ENCODE measurements at places on chromosomes 13 and 19. TPM values are rescaled to one million over a fixed set of nuclear protein-coding genes. Genes with fewer than 3 reads are reported as not detected.
A peak's percentile ranks its signal among the peaks of the same experiment; 100 is the strongest.

- DNase-seq: no peak
These were observed 410.7 kb downstream of the MZT1 start for GRCh38 chr13:72316716-72317115.

- DNase-seq: no peak
These were observed 7.9 kb downstream of the GIPC3 start for GRCh38 chr19:3593156-3593555.

GRCh38 chr13:99281811-99282263, 23.7 kb upstream of the GPR18 start:
- DNase-seq: peak; percentile 79

DNA sequence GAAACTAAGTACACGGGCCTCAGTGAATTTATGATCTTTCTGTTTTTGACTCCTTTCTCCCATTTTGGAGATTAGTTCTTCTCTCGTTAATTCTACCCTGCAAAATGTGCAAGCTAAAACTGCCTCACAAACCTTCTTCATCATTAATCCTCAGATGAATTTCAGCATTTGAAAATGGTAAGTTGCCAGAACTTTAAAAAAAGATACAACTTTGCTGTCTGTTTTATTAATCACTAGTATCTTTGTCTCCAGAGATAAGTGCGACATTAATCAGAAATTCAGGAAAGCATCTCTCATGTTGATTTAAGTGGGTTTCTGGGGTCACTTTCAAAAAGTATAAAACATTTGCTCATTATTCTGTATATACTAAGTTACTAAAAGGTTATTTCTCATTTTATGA, 227.0 kb upstream of the RXFP2 start:
- DNase-seq: no peak

DNA sequence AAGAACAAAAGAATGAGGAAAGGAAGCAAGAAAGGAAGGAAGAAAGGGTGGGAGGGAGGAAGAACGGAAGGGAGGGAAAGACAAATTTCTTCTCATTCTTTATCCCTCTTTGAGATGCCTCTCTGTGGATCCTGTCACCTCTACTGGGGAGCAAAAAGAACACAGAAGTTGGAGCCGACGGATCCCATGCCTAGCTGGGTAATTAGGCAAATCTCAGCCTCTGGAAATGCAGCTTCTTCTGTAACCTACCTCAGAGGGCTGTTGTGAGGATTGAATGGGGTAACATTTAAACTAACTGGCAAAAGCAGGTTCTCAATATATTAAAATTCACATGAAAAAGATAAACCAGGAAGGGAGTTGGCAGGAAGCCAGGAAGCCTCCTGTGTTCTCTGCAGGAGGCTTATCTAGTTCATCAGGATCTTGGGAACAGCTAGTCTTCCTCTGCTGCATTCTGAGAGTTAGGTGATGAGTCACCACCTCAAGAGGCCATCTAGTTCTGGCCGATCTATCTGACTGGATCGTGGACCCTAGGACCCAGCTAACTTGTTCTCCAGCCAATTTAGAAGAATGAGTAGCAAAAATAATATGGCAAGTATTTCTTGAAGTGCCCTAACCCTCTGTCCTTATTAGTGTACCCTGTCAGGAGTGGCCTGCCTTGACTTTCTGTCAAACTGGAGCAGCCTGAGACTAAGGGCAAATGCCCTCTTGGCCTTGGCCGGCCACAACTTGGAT, 15.2 kb upstream of the CPB2 start:
- DNase-seq: peak; percentile 29

- no peak for DNase-seq
These were observed 24.7 kb upstream of the USPL1 start for GRCh38 chr13:30593001-30593400.

DNA sequence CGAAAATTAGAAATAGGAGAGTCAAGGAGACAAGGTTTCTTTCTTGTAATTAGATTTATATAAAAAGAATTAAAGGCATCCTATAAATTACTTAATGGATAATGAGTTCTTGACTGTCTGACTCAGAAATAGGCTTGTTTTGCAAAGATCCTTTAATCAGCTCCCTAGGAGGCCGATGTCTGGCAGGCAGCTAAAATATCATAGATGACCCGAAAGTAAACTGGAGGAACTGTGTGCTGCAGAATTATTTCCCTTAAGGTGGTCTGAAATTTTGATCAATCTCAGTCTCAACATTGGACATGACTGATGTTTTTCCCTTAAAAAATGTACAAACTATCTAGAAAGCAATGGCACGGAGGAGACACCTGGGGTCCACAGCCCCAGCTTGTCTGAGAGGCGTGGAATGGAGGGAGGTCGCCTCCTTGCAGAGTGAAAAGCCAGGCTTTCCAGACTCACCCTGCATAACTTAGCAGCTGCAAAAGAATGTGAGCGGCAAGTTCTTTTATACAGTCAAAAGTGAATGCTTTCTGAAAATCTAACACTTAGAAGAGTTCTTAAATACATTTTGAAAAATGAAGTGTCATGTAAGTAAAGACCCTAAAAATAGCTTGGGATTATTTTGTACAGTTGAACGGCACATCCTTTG, 44.8 kb downstream of the MBNL2 start:
- DNase-seq: no peak

DNA sequence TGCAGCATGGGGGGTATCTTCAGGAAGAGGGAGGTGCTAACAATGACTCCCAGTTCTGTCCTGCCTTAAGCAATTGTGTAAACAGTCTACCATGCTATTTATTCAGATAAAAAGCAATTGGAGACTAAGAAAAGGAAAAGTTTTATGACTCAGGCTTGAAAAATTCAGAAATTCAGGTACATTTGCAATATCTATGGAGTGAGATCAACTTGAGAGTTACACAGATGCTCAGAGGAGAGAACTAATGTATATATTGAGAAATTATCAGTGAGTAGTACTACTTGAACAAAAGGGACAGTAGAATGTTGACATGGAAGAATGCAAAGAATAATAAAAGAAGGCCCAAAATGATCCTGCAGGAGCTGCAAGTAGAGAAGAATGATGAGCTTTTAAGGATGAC, 277.6 kb upstream of the DACH1 start:
- no peak for DNase-seq

DNA sequence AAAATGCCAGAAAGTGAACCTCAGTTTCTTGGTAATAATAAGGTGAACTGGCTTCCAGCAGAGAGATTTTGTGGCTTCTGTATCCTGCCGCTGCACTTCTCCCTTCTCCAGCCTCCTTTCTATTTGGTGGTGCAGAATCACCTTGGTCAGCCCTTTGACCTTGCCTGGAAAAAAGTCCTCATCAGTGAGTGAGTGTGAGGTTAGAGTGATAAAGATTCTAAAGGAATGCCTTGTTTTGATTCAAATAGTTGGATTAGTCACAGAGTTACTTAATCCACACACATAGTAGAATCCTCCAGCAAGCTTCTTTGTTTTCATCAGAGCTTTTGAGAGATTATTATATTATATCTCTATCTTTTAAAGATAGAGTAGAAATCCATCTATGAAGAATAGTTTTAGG, 140.9 kb downstream of the KCNRG start:
- DNase-seq: no peak

DNA sequence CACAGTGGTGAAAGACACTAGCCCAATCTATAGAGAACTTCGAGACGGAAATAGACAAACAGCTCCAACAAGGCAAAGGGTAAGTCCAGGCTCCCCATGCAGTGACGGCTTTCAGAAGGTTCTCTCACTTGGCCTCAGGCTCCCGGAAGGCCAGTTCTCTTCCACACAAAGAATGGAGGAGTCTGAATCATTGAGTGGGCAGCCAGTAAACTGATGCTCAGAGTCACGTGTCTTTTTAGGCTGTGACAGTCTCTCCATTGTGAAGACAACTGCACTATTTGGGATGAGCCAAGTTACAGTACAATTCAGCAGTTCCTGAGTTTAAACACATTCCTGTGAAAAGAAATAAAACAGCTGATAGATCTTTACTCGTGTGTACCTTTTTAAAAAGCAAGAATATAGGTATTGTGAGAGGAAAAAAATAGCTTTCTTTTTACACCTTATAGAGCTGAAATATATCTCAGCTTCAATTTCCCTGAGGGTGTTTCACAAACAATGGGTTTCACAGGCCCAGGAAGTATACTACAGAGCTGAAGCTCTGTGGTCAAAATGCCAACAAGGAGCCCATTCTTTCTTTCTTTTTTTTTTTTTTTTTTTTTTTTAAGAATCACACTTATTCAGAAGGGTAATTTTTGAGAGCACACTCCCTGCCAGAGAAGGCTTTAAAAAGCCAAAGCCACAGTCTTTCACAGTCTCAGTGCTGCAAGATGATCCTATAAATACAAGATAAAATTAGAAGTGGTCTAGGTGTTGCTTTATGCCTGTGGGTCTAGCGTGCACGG, 135.1 kb downstream of the FREM2 start:
- no peak for DNase-seq

GRCh38 chr13:63651394-63651793, 2235.7 kb upstream of the PCDH20 start:
- no peak for DNase-seq

DNA sequence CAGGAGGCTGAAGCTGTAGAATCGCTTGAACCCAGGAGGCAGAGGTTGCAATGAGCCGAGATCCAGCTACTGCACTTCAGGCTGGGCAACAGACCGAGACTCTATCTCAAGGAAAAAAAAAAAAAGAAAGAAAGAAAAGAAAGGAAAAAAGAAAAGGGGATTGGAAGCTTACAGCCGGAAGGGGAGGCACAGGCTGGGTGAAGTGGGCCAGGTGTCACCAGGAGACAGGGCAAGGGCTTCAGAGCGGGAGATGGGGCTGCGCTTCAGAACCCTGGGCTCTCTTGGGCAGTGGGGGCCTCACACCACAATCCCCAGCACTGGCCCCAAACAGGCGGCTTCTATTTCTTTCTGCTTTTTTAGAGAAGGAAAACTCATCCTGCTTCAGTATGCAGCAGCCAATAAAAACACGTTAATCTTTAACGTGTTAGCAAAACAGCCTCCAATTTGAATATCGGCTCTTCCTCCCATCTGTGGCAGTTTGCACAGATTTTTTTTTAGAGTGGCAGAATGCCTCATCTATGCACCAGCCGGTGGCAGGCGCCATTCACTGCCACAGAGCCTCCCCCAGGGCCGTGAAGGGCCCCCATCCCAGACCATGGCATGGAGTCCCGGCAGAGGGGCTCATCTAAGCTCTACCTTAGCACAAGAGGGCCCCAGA, 46.6 kb upstream of the C19orf12 start:
- DNase-seq: no peak

- no peak for DNase-seq
These were observed 362.6 kb downstream of the FGF14 start for GRCh38 chr13:102039264-102039663.

DNA sequence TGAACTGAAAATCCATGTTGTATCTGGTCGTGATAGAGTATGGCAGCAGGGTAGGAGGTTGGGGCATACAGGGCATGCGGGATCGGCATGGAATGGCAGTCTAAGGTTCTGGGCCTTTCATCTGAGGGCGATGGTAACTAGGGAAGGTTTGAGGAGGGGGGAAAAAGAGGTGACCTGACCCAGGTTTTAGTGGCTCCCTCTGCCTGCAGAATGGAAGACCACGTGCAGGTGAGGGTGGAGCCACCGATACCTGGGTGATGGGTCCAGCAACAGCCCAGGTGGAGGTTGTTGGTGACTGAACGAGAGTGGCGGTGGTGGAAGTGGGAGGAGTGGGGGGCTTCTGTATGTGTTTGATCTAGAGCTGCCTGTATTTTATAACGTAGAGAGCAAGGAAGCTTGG, 3.8 kb downstream of the ZNF749 start:
- DNase-seq: no peak

DNA sequence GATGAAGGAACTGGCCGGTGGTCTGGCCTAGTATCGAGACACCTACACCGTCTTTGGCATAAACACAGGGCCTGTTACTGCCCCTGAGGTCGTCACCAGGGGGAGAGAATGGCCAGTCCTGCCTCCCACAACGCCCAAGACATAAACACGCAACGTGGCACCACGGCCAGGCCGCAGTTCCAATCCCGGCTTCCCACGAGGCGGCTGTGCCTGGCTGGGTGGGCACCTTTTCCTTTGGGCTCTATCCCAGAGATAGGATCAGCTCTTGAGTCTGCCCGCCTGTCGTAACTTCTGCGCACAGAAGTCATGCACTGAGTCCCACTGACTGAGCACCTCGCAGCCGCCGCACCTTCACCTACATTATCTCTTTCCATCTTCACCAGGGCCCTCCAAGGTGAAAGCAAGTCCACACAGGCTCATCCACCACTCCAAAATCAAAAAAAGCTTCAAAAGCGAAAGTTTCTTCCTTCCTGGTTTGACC, 1.1 kb downstream of the MIER2 start:
- no peak for DNase-seq

DNA sequence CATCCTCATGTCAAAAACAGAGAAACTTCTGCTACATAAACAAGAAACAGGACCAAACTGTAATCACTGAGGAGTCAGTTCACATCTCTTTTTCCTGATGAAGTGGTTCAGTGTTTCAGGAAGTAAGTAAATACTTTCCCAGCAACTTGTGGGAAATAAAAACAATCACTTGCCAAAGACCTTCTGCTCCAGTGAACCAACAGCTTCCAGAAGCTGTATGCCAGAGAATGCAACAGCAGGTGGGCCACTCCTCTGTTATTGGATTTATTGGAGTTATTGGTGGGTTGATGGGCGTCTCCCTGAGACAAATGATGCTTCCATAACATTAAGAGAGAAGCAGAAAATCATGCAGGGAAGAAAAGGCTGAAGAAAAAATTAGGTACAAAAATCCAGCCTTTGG, 9.9 kb downstream of the SLC6A16 start:
- DNase-seq: no peak

- no peak for DNase-seq
These were observed 12.8 kb downstream of the KCTD12 start for GRCh38 chr13:76873445-76873844.

DNA sequence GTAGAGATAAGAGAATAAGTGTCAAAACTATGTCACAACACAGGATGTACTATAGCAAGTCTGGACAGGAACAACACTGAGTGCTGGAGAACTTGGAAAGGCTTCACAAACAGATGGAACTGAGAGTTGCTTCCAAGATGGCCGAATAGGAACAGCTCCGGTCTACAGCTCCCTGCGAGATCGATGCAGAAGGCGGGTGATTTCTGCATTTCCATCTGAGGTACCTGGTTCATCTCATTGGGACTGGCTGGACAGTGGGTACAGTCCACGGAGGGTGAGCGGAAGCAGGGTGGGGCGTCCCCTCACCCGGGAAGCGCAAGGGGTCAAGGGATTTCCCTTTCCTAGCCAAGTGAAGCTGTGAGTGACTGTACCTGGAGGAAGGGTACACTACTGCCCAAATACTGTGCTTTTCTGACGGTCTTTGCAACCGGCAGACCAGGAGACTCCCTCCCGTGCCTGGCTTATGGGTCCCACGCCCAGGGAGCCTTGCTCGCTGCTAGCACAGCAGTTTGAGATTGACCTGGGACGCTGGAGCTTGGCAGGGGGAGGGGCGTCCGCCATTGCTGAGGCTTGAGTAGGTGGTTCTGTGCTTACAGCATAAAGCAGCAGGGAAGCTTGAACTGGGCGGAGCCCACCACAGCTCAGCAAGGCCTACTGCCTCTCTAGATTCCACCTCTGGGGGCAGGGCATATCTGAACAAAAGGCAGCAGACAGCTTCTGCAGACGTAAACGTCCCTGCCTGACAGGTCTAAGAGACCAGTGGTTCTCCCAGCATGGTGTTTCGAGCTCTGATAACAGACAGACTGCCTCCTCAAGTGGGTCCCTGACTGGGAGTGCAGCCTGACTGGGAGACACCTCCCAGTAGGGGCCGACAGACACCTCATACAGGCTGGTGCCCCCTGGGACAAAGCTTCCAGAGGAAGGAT, 46.0 kb downstream of the USP12 start:
- DNase-seq: no peak

TGDS gene
- total RNA-seq: 6.9 TPM

ZNF554 gene
- total RNA-seq: 5.6 TPM

MCEMP1 gene
- total RNA-seq: 1.8 TPM

FGF21 gene
- total RNA-seq: not detected

CYP2F1 gene
- 4.7 TPM for total RNA-seq

ANKLE1 gene
- 3.6 TPM for total RNA-seq

KLK4 gene
- not detected for total RNA-seq

ATXN8OS gene
- not detected for total RNA-seq
